ENCODE measurements at places on chromosomes 5 and 9. TPM values are rescaled to one million over a fixed set of nuclear protein-coding genes. Genes with fewer than 3 reads are reported as not detected.
A peak's percentile ranks its signal among the peaks of the same experiment; 100 is the strongest.

- no peak for DNase-seq
Observed at GRCh38 chr9:17484906-17485305, 94.0 kb upstream of the SH3GL2 start.

- DNase-seq = no peak
Observed at GRCh38 chr5:147448766-147449165, 61.1 kb downstream of the DPYSL3 start.

The LHX6 gene
- 23.6 TPM for total RNA-seq

DNA sequence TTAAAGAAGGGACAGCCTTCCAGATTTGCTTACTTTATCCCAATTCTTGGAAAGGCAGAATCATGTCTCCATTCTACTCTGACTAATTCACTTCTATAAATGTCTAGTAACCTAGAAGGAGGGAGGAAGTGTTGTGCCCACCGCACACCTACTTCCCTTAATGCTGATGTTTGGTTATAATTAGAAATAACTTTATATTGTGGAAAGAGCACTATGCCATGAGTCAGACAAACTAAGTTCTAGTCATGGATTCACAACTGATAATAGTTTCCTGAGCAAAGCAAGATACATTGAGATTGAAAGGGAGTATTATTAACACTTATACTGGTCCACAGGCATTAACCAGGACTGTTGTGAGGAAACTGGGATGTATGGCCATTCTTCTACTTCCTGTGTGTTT is 345.9 kb upstream of the RPS23 start:
- no peak for DNase-seq

- DNase-seq = no peak
Observed at GRCh38 chr5:155512329-155512728, 498.8 kb downstream of the KIF4B start.

The ITGA2 gene
- 21.3 TPM for total RNA-seq

The NDST1 gene
- total RNA-seq = 68.8 TPM

- peak; percentile 29 for DNase-seq
Observed at GRCh38 chr9:37971108-37971459, 67.2 kb upstream of the SLC25A51 start.

GRCh38 chr5:103356350-103357091 is 98.0 kb downstream of the MACIR start:
- DNase-seq = no peak

The GNA14 gene
- total RNA-seq = 5.2 TPM

GRCh38 chr5:138952962-138953361 is 77.8 kb upstream of the LRRTM2 start:
- DNase-seq = peak; percentile 74

The PHF24 gene
- total RNA-seq = 1.0 TPM

- no peak for DNase-seq
Observed at GRCh38 chr5:140110646-140110957, 3.3 kb upstream of the PURA start.

The FAM153A gene
- total RNA-seq = 3.4 TPM

GRCh38 chr5:76790632-76791290 is 28.1 kb upstream of the F2RL1 start:
- DNase-seq = no peak

- peak; percentile 64 for DNase-seq
Observed at GRCh38 chr9:138077898-138078540, 200.4 kb downstream of the CACNA1B start.

The PGM5 gene
- 226 TPM for total RNA-seq

- DNase-seq = no peak
Observed at GRCh38 chr5:39015743-39016586, 58.2 kb downstream of the RICTOR start.

The PTGR1 gene
- 20.3 TPM for total RNA-seq

The SCGB3A2 gene
- not detected for total RNA-seq

GRCh38 chr9:133713150-133713959 is 24.8 kb downstream of the SARDH start:
- peak; percentile 76 for DNase-seq

- no peak for DNase-seq
Observed at GRCh38 chr9:83937861-83938455, 16.7 kb upstream of the KIF27 start.

- no peak for DNase-seq
Observed at GRCh38 chr9:20760246-20760891, 76.3 kb downstream of the FOCAD start.

DNA sequence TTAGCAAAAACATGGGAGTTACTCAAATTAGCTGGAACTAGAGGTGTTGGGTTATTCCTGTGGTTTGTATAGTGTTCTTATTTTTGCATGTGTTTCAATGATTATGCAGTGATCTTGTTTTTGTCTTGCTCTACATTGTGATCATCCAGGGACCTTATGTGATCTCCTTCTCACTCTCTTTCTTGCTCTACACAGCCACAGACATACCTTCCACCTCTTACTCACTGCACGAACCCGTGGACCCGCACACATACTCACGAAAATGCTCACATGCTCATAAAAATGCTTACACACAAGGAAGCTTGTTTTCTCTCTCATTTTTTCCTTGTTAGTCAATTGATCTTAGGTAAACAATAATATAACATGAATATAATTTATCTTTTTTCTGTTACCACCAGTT is 187.1 kb downstream of the KDM4C start:
- DNase-seq = no peak

GRCh38 chr5:32278406-32278805 is 34.3 kb downstream of the MTMR12 start:
- DNase-seq = no peak

GRCh38 chr9:105073147-105073546 is 145.2 kb upstream of the ABCA1 start:
- no peak for DNase-seq

The GLDC gene
- 0.52 TPM for total RNA-seq

The KIF4B gene
- total RNA-seq = not detected

- DNase-seq = no peak
Observed at GRCh38 chr5:157563929-157564716, 11.5 kb downstream of the ADAM19 start.

DNA sequence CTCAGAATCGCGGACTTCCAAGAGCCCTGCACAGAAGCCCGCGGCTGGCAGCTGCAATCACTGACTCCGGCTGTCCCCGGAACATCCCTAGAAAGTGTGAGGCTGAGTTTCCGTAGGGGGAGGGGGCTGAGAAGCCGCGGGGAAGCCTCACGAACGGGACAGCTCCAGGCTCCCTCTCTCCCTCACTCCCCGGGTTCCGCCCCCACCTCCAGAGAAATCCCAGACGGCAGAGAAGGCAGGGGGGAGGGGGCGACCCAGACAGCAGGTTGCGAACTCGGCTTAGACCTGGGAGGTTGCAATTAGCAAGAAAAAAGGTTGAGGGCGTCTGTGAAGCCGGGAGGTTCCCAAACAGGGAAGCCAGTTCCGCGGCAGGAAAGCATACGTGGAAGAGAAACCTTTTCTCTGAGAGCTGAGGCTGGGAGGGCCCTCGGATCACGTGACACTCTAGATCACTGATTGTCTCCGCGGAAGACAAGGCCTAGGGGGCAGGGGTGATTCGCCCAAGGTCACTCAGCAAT is 73.8 kb upstream of the CPLX2 start:
- no peak for DNase-seq

GRCh38 chr5:43571237-43571636 is 14.4 kb upstream of the PAIP1 start:
- DNase-seq = no peak

DNA sequence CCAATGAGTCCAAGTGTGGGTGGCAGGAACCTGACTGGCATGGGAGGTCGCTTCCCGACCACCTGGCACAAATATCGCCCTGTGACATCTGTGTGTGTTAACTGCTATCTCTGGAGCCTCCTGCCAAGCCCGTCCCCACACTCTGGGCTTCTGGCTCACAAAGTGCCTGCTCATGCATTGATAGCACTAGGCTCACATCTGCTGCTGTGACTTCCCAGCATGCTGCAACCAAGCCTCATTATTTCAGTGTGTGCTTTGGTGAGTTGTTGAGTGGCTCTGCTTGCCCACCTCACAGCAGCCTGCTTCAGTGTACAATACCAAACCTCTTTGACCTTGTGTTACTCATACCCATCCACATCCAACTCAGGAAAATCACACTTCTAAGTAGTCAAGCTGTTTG is 139.8 kb downstream of the APBA1 start:
- DNase-seq = no peak

The RALGPS1 gene
- total RNA-seq = 6.4 TPM

DNA sequence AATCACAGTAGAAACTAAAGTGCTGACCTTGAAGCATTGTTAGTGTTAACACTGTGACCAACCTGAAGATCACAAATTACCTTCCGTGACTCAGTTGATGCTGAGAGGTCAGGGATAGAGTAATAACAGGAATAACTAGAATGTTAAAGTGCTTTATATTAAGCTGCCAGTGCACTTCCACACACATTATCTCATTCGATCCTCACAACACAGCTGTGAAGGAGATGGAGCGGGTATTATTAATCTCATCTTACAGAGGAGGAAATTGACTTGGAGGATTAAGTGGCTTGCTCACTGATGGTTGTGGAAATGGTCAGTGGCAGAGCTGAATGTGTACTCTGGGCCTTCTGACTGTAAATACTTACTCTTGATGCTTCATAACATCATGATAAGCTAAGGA is 252.5 kb upstream of the DMRT1 start:
- no peak for DNase-seq

DNA sequence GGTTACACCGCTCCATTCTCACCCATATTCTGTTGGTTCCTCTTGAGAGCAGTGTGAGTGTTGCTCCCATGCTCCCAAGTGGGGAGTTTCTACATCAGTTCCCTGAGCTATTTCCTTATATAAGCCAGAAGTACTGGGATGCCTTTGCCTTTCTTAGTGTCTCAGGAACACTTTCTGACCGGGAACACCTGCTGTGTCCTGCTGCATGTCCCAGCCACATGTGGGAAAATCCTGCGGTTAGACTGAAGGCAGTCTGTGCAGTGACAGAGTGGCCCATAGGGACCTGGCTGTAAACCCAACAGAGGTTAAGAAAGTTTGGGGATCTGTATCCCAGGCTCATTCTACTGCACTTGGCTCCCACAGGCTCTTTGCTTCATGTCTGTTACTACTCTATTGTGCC is 126.0 kb downstream of the EGFLAM start:
- no peak for DNase-seq

GRCh38 chr9:20363233-20363632 is 259.1 kb downstream of the MLLT3 start:
- no peak for DNase-seq

The CCDC187 gene
- total RNA-seq = not detected

The NRARP gene
- total RNA-seq = 5.6 TPM

The TRIP13 gene
- 0.95 TPM for total RNA-seq

DNA sequence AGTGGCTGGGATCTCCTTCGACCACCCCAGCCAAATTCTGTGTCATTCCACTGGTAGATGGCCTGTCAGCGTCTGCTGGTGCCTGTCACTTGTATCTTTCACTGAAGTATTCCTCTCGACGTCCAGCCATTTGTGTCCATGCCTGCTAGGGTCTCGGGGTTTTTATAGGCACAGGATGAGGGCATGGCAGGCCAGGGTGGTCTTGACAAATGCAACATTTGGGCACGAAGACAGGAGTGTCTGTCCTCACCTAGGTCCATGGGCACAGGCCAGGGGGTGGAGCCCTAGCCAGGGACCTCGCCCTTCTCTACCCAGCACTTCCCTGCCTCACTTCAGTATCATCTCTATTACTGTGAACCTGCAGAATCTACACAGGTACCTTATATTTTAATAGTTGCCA is 2223.9 kb upstream of the ACO1 start:
- peak; percentile 77 for DNase-seq

The WWC1 gene
- 0.33 TPM for total RNA-seq

- DNase-seq = no peak
Observed at GRCh38 chr5:172499287-172499686, 45.0 kb upstream of the SH3PXD2B start.

GRCh38 chr5:23367874-23368273 is 139.5 kb upstream of the PRDM9 start:
- DNase-seq = no peak

The TMOD1 gene
- 57.8 TPM for total RNA-seq

- no peak for DNase-seq
Observed at GRCh38 chr5:150175536-150175935, 9.0 kb downstream of the CDX1 start.

GRCh38 chr5:1185629-1186350 is 15.6 kb upstream of the SLC6A19 start:
- DNase-seq = no peak

Measured in posterior vena cava (tissue), 2 donors.